ENCODE measurements at places on chromosomes 2 and 18. TPM values are rescaled to one million over a fixed set of nuclear protein-coding genes. Genes with fewer than 3 reads are reported as not detected.
A peak's percentile ranks its signal among the peaks of the same experiment; 100 is the strongest.

- no peak for DNase-seq
Measured at GRCh38 chr18:28728891-28729290, 552.0 kb upstream of the CDH2 start.

The LCLAT1 gene
- total RNA-seq: 9.3 TPM

- DNase-seq: no peak
Measured at GRCh38 chr2:207144173-207144785, 21.5 kb downstream of the KLF7 start.

DNA sequence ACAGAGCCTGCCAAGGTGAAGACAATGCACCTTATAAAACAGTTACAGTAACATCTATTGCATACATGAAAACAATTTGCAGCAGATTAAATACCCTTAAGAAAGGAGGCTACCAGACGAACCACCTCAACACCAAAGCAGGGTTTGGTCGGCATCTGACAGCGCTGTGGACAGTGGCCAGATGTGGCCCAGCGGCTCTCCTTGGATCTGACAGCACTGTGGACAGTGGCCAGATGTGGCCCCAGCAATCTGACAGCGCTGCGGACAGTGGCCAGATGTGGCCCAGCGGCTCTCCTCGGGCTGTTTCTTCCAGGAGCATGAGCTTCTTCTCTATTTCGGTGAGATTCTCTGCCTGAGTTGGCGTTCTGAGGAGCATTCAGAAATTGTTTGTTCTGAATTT is 211.6 kb downstream of the ANKRD30B start:
- DNase-seq: no peak

DNA sequence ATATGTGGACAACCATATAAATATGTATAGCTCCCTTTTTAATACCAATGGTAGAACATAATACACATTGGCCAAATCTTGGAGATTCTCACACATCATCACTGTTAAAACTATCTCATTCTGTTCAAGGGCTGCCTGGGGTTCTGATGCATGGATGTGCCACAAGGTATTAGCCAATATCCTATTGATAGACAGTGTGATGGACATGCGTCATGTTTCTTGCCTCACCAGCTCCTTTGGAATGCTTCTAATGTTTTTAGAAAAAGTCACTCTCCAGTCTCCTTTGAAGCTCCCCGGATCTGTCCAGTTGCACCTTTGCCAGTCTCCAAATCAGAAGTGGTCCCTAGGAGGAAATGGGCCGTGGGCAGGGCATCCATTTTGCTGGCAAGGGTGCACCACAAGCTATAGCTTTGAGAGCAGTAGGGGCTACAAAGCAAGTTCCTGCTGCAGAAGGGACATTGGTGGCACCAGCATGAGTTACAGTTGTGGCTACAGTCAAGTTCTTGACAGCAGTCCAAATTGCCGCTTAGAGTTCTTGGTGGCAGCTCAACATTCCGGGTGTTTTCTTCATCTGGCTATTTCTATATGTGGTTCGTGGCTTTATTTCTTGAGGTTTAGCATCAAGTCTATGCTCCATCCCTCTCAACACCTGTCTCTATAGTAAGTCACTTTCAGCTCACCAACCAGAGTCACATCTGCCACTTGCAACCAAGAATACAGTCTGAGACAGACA is 25.1 kb upstream of the ATRAID start:
- no peak for DNase-seq

DNA sequence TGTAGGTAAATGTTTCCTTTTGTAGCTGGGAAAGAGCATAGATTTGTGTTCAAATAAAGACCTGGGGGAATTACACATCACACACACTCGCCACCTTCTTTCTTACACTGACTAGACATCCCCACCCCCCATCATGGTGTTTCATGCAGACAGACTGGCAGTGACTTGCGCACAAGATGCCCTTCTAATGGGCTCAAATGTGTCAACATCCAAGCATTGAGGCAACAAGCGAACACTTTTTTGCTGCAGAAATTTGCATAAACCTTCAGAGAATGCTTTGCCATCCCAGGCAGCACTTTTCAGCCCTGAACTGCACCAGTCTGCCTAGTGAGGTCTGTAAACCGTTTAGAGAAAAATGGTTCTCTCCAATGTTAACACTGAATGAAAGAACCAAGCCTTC is 4.5 kb downstream of the HOXD8 start:
- DNase-seq: no peak

DNA sequence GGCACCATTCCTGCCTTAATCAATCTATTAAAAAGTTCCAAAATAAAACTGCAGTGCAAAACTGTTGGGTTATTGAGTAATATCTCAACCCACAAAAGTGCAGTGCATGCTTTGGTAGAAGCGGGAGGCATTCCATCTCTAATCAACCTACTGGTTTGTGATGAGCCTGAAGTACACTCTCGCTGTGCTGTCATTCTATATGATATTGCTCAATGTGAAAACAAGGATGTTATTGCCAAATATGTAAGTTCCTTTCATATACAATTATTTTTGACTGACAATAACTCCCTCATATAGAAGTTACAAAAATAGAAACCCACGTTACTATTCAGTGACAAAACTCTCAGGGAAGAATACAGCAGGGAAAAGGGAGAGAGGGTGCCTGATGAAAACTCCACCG is 43.0 kb downstream of the OSGEPL1 start:
- DNase-seq: no peak

DNA sequence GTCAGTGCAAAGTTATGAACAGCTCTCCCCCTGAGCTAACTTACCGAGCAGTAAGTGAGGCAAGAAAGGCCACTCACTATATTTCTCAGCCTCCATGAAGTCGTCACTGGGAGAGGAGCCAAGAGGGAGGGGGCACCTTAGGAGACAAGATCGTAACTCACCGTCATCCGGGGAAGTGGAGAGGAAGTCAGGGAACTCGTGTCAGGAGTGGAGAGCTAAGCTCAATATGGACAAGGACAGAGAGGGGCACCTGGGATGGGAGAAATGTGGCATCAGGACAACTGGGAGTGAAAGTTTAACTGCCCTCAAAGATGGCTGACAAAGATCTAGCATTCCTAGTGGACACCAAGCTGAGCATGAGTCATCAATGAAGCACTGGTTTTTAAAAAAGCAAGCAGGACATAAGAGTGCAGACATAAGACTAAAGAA is 37.1 kb downstream of the BCL11A start:
- no peak for DNase-seq

GRCh38 chr2:47888581-47889280 is 17.6 kb downstream of the FBXO11 start:
- DNase-seq: no peak

GRCh38 chr2:231640641-231641111 is 48.0 kb downstream of the TEX44 start:
- peak; percentile 16 for DNase-seq

DNA sequence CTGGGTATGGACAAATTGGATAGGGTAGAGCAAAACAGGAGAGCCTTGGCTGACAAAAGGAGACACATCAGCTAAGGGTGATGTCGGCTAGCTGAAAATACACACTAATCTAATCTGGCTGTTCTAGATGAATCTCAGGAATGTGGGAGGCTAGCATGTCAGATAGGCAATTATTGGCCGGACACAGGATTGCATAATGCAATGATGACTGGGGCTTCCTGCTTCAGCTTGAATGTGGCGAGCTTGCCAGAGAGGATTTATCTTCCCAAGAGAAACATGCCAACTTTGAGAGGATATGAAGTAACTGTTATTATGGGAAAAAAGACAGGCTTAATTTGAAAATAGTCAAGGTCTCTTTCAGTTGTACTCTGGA is 102.4 kb downstream of the TRIB2 start:
- peak; percentile 58 for DNase-seq

DNA sequence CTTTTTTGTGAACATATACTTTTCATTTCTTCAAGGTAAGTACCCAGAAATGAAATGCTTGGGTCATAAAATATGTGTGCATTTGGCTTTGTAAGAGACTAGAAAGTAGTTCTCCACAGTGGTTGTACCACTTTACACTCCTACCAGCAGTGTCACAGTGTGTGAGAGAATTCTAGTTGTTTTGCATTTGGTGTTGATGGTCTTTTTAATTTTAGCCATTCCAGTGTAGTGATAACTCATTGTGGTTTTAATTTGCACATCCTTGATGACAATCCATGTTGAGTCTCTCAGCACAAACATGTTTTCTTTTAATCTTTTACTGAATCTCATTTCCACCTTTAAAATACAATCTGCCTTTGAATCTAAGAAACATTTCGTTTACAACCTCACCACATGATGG is 402.5 kb upstream of the ETAA1 start:
- no peak for DNase-seq

The TWIST2 gene
- 2.2 TPM for total RNA-seq

DNA sequence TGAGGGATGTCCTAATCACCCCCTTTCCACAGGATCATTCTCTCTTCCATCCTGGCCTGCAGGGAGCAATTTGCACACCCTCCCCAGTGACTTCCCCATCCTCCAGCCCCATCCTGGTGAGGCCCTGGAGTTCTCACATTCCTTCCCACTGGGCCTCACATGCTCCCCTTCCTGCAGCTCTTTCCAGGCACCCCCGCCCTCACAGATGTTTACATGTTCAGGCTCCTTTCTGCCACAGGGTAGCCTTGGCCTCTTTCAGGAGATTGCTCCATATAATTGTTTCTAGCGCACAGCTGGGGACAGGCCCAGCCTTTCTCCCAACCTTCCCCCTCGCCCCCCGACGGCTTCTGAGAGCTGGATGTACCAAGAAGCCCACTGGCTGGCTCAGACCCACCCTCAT is 288.4 kb upstream of the TRIB2 start:
- DNase-seq: no peak

The HRH4 gene
- not detected for total RNA-seq

The ERBB4 gene
- total RNA-seq: 2.8 TPM

The COL3A1 gene
- total RNA-seq: 42.7 TPM

DNA sequence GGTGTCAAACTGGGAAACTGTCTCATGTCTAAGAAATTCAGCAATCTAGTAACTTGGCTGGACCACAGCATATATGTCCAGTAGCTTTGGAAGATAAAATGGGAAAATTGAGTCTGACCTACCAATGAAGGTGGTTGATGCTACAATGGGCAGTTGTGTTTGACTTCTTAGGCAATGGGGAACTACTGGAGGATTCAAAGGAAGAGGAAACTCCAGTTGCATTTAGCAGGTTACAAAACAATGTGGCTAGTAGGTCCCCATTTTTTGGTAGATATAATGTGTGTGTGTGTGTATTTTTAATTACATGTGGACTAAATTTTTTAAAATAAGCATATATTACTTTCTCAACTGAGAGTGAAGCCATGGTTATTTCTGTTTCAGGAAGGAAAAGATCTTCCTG is 427.7 kb downstream of the NBAS start:
- DNase-seq: no peak

DNA sequence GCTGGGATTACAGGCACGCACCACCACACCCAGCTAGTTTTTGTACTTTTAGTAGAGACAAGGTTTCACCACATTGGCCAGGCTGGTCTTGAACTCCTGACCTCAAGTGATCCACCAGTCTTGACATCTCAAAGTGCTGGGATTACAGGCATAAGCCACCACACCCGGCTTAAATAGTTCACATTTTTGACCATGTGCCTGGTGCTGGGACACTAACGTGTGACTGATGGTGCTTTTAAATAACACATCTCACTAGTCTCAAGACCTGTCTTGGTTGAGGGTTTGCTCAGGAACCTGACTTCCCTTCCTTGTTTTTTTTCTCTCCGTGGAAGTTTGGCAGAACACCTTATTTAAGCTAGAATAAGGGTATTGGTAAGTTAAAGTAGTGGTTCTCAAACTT is 8.5 kb downstream of the FMNL2 start:
- no peak for DNase-seq

The DYNAP gene
- not detected for total RNA-seq

GRCh38 chr18:67735506-67735905 is 219.0 kb upstream of the DSEL start:
- no peak for DNase-seq

DNA sequence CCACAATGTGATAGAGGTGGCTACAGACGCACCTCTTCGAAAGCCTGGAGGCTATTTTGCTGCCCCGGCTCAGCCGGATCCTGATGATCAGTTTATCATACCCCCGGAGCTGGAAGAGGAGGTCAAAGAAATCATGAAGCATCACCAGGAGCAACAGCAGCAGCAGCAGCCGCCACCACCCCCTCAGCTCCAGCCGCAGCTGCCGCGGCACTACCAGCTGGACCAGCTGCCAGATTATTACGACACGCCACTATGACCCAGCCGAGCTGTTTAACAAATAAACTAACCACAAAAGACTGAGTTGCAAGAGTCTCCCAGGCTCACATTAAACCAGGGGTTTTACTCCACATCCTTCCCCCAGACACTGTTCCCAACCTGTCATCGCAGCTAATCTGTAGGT is 263.8 kb downstream of the PHLPP1 start:
- peak; percentile 43 for DNase-seq

The UBXN2A gene
- total RNA-seq: 18.8 TPM

- DNase-seq: no peak
Measured at GRCh38 chr2:9753665-9754531, 89.4 kb upstream of the TAF1B start.

The GRP gene
- total RNA-seq: not detected

- DNase-seq: no peak
Measured at GRCh38 chr2:238409341-238410199, 17.2 kb upstream of the ASB1 start.

DNA sequence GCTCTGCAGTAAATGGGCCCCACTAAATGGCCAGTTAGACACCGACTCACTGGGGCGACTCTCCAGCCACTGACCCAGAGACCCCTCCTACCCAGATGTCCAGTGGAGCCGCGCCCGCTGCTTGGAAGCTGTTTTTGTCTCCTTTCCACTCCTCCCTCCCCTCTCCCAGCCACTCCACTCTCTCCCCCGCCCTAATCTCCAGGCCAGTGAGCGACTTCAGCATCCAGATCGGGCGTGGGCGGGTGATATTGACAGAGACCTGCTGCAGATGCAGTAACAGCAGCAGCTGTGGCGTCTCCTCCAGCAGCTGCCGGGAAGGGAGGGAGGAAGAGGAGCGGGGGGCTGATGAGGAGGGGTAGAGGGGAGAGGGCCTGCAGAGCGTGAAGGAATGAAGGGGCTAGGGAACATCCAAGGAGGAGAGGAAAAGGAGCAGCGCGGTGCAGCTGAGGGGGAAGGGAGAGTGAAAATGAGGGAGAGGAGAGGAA is at the start of gene SCN7A:
TSS of gene SCN7A (minus strand) at position 110 of the 485 bp plus-strand sequence. CDS start 16,553 bp downstream, outside the sequence.
- DNase-seq: peak; percentile 37

Measured in gastrocnemius medialis (tissue), 4 donors.